IPS-NIHi11 (cell line): ENCODE measurements at places on chromosomes 6 and 20.

GRCh38 chr6:52415917-52416628 lies 4.1 kb upstream of the EFHC1 start:
- no peak for DNase-seq

- no peak for DNase-seq
Measured at GRCh38 chr20:33910056-33910455, 83.7 kb upstream of the RALY start.

GRCh38 chr6:56406276-56407269 lies 159.2 kb upstream of the COL21A1 start:
- no peak for DNase-seq

DNA sequence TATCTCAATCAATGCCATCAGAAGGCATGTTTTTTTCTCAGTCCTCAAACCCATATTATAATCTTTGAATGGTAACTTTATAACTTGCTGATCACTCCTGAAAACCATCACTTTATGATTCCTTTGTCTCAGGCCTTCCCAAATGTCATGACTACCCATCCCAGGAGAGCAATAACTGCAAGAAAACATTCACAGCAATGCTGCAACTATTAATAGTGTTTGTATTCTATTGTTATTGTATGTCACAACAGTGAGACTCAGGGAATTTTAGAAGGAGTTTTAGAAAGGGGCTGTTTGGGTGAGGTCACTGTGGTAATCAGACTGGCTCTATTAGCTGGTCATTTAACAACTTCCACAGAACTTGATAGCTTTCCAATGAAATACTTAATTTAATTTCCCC lies 301.4 kb upstream of the TBX18 start:
- DNase-seq, result no peak

- DNase-seq, result no peak
Measured at GRCh38 chr6:72952808-72953630, 272.3 kb downstream of the KHDC1L start.

- DNase-seq, result peak; percentile 11
Measured at GRCh38 chr6:102126488-102126887, 733.0 kb downstream of the GRIK2 start.

- no peak for DNase-seq
Measured at GRCh38 chr6:56160489-56160888, 86.9 kb downstream of the COL21A1 start.

GRCh38 chr20:45095805-45096238 lies 5.1 kb downstream of the KCNS1 start:
- DNase-seq, result peak; percentile 83

GRCh38 chr20:53126185-53126584 lies 154.0 kb downstream of the TSHZ2 start:
- peak; percentile 19 for DNase-seq

DNA sequence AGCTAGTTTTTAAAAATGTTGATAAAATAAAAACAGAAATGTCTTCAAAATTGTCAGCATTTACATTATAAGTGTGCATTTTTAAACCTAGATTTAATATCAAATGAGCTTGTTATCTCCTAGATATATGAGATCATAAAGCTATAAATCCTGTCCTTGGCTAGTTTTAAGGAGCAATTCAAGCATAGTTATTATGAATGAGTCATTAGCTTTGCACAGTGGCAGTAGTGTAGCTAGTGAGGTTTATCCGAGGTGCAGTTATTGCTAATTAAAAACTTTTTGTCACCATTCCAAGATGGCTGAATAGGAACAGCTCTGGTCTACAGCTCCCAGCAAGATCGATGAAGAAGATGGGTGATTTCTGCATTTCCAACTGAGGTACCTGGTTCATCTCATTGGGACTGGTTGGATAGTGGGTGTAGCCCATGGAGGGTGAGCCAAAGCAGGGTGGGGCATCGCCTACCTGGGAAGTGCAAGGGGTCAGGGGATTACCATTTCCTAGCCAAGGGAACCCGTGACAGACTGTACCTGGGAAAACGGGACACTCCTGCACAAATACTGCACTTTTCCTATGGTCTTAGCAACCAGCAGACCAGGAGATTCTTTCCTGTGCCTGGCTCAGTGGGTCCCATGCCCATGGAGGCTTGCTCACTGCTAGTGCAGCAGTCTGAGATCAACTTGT lies 108.8 kb upstream of the SYNCRIP start:
- no peak for DNase-seq

DNA sequence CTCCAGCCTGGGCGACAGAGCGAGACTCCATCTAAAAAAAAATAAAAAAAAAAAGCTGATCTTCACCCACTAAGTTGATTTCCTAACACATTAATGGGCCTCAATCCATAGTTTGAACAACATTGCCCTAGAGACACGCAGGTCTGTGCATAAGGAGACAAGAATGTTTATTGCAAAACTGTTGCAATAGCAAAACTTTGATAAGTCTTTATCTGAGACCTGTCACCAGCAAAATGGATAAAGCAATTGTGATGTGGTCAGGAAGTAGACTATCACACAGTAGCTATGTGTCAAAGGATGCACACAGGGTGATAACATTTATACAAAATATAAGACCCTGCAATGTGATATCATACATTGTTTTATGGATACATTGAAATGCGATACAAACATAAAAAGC lies 4.2 kb upstream of the ITPR3 start:
- no peak for DNase-seq

DNA sequence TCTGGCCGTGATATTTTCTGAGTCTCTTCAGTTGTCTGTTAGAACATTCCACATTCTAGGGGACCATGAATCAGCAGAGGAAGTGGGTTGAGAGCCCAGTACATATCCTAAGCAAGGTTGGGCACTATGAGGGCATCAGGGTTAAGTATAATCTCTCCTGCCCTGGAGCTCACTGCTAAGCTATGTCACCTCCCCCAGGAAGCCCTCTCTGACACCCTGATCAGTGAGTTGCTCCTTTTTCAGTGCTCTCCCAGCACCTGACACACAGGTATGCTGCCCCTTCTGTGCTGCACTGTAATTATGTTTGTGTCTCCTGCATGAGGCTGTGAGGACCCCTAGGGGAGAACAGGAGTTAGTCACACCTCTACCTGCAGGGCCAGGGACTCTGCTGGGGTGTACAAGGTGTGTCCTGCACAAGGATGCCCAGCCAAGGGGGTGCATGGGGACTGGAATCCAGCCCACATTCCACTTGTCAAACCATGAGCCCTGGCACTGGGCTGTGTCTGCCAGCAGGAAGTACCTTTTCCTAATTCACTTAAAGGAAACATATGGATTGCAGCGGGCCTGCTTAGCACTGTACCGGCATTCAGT lies 3.9 kb downstream of the RAB44 start:
- DNase-seq, result peak; percentile 64

GRCh38 chr6:133740816-133741215 lies 148.1 kb upstream of the TCF21 start:
- DNase-seq, result no peak

DNA sequence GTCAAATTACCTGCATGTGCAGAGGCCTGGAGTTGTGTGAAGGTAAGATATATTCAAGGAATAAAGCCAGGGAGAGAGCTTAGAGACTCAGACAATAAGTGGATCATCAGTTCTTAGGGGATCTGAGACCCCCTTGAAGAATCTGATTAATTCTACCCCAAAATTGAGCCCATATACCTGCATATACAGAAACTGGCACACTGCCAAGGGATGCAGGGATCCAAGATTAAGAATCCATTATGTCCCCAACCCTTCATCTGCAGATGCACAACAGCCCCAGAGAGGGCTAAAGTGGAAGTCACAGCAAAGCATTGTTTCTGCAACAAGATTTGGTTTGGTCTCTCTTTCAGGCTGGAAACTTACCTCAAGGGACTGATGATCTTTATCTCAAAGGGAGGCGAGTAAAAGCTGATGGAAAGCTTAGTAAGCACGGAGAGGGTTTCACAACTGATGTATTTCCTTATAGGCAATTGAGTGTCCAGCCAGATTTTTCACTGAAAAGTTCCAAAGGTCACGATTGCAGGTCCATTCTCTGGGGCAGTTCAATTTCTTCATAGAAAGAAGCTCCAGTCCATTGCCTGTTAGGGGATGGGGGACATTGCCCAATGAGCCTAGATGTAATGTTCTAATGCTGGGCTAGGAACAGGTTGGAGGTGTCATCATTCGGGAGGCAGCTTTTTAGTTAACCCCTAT lies 20.9 kb upstream of the STK35 start:
- DNase-seq, result no peak

DNA sequence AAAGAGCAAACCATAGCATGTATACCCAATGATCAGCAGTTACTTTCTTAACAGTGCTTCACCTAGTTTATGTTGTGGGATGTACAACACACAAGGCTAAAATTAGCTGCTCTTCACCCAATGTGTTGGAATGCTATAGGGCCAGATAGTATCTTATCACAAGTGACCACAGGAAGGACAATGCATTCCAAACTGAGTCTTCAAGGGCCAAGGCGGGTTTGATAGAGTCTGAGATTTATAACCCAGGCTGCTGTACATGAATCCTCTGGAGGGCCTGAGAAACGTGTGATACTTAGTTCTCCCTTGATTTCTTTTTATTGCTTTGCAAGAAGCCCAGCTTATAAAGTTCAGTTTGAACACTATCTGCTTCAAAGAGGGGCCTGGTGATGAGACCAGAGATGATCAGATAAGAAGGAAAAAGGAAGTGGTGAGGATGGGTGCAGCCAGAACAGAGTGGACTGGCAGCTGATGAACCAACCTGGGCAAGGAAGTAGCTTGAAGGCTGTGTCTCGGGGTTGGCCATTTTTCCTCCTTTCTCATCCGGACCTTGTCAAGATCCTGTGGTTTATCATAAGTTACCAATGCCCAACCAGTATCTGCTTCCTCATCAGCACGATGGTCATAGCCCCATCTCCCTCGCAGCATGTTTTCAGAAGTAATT lies 62.2 kb upstream of the BMP2 start:
- DNase-seq, result no peak

GRCh38 chr6:116616737-116617053 lies 416 bp downstream of the RSPH4A start:
- DNase-seq, result peak; percentile 26

- DNase-seq, result peak; percentile 66
Measured at GRCh38 chr6:158060455-158061360, 79.0 kb downstream of the SYNJ2 start.

- DNase-seq, result peak; percentile 59
Measured at GRCh38 chr6:34237722-34238584, 1.3 kb downstream of the HMGA1 start.

GRCh38 chr6:113647143-113647889 lies 209.8 kb upstream of the MARCKS start:
- no peak for DNase-seq

GRCh38 chr6:117908246-117909068 lies 1.4 kb downstream of the SLC35F1 start:
- DNase-seq, result peak; percentile 31

- peak; percentile 48 for DNase-seq
Measured at GRCh38 chr6:11810039-11810541, 31.5 kb upstream of the ADTRP start.

DNA sequence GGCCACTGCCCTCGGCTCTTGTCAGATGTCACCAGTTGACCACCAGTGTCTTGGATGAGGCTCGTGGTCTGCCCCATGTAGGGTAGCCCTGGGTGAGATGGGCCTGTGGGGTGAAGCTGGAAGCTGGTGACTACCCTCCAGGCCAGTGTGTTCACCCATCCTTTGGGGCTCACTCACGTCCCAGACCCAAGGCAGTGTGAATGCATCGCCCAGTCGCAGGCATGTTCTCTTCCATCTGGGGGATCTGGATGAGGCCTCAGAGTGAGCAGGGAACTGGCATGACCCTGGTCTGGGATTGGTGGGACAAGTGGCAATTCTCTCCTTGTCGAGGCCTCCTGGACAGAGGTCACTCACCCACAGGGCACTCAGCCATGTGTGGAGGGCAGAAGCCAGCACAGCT lies 120.1 kb upstream of the PHACTR3 start:
- DNase-seq, result no peak

DNA sequence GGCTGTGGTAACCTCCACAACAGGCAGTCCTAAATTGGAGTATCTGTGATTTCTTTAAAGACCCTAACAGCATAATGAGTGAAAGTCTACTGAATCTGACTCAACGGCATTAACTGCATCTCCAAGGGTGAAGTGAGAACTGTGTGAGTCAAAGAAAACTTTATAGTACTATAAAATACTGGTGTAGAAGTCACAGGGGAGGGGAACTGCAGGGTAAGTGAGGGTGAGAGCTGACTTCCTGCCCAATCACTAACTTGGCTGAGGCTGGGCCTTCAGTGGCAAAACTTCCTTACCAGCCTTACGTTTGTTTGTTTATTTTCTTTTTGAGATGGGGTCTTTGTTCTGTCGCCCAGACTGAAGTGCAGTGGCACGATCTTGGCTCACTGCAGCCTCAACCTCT lies 109.8 kb downstream of the PTPRK start:
- no peak for DNase-seq

DNA sequence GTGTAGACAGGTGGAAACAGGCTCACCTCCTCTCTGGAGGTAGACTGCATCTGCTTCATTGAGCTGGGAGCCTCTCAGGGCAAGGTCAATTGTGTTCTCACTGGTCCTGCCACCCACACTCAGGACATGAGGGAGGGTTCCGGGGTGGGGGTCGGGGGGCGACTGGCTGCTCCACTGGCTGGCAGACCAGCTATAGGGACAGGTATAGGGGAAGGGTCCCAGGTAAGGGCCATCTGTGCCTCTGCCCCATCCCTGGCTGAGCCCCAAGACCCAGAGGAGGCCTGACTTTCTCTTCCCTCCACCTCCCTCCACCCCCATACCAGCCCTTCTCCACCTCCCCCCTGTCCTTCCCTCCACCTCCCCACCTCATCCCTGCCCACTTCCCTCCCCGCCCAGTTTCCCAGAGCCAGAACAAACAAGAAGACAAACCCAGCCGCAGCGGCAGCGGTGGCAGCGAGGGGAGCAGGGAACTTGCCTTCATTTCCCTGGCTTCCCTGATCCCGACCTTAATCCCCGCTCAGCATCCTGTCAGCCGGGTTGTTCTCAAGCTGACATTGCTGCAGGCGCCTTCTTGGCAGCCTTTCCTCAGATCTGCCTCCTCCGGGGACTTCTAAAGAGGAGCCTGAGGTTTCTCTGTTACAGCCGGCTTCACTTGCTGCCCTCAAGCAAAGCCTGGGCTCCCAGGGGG lies 18.3 kb upstream of the FOXP4 start:
- DNase-seq, result peak; percentile 50

DNA sequence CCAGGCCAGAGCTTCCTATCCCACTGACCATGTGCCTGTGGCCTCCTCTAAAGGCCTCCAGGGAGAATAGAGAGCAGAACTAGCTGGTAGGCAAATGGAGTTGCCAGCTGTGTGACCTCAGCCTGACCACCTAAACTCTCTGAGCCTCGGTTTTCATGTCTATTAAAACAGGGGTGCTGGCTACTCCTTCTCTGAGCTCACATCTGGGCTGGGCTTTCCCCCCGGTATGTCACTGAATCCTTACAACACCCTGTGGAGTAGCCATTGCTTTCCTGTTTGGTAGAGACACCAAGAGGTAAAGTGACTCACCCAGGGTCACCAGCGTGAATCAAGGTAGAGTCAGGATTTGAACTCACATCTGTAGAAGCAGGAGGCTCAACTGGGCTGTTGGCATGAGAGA lies 132.1 kb downstream of the JPH2 start:
- no peak for DNase-seq
